ENCODE measurements at places on chromosomes 11 and 22. TPM values are rescaled to one million over a fixed set of nuclear protein-coding genes. Genes with fewer than 3 reads are reported as not detected.

CRELD2 gene
- polyA plus RNA-seq: 20.6 TPM

KLHL35 gene
- polyA plus RNA-seq: 0.69 TPM

XKR3 gene
- polyA plus RNA-seq: not detected

GNAZ gene
- polyA plus RNA-seq: 2.1 TPM

C11orf42 gene
- polyA plus RNA-seq: not detected

ENTHD1 gene
- not detected for polyA plus RNA-seq

ACR gene
- 0.11 TPM for polyA plus RNA-seq

CCDC89 gene
- not detected for polyA plus RNA-seq

DNA sequence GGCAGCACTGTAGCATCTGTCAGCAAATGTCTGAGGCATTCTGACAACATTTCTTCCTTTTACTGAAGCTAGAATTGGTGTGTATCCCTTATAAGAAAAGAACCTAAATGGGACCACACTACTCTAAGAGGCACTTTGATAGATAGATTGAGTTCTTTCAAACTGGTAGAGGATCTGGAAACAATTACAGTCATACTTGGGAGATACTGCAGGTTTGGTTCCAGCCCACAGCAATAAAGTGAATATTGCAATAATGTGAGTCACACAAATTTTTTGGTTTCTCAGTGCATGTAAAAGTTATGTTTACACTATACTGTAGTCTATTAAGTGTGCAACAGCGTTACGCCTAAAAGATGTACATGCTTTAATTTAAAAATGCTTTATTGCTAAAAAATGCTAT is 96.9 kb downstream of the SBF2 start:
- DNase-seq: no peak

- DNase-seq: no peak
These were observed 191.2 kb upstream of the TBCEL start for GRCh38 chr11:120832481-120833238.

DNA sequence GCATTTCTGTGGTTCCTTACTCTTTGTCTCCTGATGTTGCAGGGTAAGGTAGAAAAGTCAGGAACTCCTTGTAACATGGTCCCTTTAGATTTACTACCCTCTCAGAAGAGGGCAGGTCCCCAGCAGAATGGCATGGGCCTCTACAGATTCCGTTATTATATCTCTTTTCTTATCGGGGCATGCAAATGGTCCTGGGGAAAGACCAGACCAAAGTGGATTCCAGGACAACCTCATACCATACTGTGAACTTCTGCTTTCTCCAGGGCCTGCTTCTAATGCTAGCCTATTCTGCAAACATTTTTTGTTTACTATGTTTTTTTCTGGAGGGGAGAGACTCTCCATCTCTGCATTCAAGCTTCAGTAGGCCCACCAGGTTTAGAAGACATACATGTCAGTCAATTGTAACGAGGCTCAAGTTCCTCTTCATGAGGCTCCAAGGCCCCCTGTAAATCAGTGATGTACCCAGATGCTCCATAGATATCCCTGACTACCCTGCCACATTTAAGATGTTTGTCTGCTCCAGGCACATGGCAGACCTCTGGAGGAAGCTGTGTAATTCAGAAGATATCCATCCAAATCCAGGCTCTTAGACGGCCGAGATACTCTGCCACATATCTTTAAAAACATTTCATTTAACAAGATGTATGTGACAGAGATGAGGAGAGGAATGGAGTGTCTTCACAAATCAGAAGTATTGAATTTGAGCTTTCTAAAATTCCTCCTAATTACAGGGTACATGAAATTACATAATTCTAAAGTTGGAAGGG is 8.5 kb upstream of the ME3 start:
- DNase-seq: no peak

DNA sequence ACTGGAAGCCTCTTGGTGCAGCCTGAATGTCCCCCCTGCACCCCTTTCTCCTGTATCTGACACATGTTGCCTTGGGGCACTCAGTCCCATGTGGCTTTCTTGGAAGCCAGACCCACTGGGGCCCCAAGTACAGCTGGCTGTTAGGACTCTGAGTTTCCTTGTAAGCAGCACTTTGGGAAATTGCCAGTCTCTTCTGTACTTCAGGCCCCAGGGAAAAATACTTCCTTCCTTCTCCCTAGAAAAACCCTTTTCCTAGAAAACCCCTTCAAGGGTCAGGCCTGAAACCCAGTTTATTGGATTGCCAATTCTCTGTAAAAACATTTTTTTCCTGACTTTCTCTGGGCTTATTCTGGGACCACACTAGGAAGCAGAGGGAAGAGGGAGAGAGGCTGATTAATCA is 360.3 kb downstream of the TENM4 start:
- DNase-seq: no peak

DNA sequence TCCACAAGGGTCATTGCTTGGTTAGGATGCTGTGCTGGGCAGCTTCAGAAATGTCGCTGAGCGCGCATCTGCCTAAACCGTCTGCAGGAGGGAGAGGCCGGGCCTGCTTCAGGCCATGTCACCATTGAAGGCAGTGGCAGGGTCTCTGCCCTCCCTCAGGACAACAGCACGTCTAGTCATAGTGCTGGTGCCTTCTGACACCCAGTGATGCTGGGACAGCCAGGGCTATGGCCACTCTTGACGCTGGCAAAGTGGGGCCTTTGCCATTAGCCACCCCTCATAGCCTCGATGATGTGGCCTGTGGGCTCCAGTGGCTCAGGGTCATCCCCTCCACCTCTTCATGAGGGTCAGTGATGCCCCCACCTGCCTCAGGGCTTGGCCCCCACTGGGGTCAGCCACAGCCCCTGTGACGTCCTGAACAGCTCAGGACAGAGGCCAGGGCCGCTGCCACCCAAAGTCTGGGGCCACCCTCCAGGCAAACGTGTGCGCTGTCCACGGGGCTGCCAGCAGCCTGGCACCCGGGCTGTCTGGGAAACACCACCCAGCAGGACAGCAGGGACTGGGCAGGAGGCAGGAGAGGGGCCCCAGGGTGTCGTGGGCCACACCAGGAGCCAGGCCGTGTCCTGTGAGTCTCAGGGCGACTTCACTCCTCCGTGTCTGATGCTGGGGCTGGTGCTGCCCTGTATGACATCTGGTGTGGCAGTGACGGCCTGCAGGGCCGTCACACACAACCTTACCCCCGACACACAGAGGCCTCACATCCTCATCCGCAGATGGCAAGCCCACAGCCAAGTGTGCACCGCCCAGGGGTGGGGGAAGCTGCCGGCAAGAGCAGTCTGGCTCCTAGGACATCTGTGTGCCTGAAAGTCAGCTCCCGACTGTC is 42.5 kb downstream of the CERK start:
- DNase-seq: no peak

Data from A549 (cell line).